ENCODE measurements at places on chromosomes 1 and 21.

GRCh38 chr1:202976633-202977032 lies 9.6 kb upstream of the CYB5R1 start:
- DNase-seq: peak; percentile 66

GRCh38 chr1:79151006-79151796 lies 144.7 kb upstream of the ADGRL4 start:
- no peak for DNase-seq

- DNase-seq: no peak
These were observed 367.1 kb upstream of the ADGRL2 start for GRCh38 chr1:81433676-81434075.

GRCh38 chr1:241336335-241336734 lies 20.7 kb downstream of the RGS7 start:
- DNase-seq: peak; percentile 15

DNA sequence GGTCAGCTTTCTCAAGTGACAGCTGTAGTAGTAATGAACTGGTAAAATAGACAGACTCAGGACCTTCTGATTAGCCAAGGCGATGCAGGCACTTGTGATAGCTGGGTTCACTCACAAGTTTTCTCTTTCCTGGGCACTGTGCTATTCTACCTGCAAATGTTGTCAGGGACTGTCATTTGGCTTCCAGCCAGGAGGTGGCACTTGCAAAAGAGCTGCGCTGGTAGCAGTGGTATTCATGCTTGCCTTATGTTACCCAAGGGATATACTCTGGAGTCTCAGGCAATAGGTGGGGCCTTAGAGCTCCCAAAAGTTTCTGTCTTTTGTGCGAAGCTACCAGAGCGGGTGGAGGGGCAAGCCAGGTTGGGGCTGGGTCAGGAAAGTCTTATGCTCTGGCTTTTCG lies 23.5 kb downstream of the IFI44 start:
- no peak for DNase-seq

GRCh38 chr1:208158640-208159554 lies 85.3 kb downstream of the PLXNA2 start:
- no peak for DNase-seq

GRCh38 chr1:223802032-223802431 lies 43.7 kb downstream of the TP53BP2 start:
- no peak for DNase-seq

DNA sequence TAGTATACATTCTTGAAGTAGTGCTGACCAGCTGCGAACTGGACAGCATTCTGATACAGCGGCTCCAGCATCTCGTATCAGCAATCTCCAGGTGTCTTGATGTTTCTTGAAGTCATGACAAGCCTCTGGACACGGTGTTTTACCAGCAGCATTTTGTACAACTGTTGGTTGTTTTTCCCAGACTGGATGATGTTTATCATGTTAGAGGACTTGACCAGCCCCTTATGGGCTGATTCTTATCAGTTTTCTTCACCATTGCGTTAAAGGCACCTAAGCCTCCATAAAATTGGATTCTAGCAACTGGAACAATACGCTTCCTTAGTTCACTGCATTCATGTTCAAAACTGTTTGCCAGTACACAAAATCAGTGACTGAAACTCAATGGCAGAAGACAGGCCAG lies 29.1 kb downstream of the CACHD1 start:
- no peak for DNase-seq

GRCh38 chr1:210709701-210710100 lies 381.0 kb downstream of the HHAT start:
- no peak for DNase-seq

GRCh38 chr1:157119008-157119407 lies 19.2 kb downstream of the ETV3 start:
- DNase-seq: no peak

- DNase-seq: no peak
These were observed 18.5 kb downstream of the DONSON start for GRCh38 chr21:33569991-33570390.

GRCh38 chr1:66589326-66589725 lies 55.4 kb downstream of the SGIP1 start:
- no peak for DNase-seq

- no peak for DNase-seq
These were observed 157.0 kb downstream of the RERE start for GRCh38 chr1:8660411-8660828.

GRCh38 chr1:162564762-162565218 lies 3.3 kb downstream of the UAP1 start:
- DNase-seq: no peak

- DNase-seq: no peak
These were observed 113.4 kb downstream of the DISP1 start for GRCh38 chr1:222928212-222928611.

DNA sequence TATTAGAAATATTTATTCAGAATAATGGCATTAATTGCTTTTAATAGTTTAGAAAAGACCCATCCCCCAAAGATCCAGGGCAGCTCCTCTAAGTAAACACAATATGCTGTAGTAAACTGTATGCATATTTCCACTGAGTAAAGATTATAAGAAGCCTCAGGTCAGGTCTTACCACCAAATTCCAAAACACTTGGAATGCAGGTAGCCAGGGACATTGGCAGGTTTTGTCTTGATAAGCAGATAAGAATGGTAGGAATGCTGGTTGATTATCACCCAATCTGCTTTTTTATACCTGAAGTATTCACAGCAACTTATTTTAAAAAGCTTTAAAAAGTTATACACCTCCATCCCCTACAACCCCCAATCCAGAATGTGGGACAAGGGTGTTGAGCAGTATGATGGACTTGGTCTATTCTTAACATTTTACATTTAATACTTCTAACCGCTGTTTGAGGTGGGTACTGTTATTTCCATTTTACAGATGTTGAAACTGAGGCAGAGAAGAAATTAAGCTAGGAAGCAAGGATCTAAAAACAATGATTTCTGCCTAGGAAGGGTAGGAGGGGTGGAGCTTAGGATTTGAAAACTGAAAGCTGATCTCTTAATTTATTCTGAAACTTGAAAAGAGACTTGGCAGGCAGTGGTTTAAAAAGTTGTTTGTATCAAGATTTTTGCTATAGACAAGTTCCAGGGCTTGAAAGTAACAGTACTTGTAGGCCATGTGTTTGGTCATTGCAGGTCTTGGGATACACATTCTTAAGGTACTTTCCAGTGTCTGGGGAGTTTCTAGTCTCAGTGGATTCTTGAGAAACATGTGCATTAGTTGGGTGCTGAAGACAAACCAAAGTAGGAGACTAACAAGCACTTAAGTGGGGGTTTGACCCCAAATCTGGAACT lies 15.6 kb upstream of the THEM4 start:
- DNase-seq: no peak

DNA sequence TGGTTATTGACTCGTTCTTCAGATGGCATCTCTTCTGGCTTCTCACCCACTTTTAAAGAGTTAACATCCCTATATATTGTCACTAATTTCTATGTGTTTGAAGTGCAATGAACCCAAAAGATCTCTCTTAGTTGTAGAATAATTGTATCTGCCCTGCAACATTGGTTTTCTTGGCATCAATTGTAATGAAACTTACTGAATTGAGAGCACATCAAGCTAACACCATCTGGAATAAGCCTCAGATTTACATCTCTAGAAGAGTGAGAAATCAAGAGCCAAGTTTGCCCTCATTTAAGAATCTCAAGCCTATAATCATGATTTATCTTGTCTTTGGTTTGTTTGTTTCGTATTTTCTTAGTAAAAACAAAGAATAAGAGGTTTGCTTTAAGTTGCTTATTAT lies 372.6 kb upstream of the LRRC7 start:
- no peak for DNase-seq

DNA sequence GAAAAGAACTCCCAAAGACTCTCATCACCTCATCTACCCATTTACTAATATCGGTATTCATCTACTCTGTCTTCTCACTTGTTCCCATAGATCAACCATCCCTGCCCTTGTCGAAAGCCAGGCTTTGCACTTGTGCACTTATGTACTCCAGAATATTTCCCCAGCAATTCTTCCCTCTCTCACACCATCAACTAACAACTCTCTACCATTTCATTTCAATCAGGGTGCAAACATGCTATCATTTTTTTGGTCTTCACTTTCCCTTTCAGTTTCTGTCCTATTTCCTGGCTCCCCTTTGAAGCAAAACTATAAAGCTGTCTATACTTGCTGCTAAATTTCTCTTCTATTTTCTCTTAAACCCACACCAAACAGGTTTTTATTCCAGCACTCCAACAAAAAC lies 6.7 kb downstream of the C1orf105 start:
- DNase-seq: no peak

DNA sequence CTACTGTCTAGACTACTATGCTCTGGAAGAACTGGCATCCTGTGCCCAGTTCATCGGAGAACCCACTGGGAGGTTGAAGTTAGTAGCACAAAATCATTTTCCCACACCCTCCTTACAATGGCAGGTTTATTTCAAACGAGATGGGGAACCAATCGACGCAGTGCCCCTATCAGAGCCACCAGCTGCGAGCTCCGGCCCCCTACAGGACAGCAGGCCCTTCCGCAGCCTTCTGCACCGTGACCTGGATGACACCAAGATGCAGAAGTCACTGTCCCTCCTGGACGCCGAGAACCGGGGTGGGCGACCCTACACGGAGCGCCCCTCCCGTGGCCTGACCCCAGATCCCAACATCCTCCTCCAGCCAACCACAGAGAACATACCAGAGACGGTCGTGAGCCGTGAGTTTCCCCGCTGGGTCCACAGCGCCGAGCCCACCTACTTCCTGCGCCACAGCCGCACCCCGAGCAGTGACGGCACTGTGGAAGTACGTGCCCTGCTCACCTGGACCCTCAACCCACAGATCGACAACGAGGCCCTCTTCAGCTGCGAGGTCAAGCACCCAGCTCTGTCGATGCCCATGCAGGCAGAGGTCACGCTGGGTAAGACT lies 115.5 kb upstream of the KLHDC7A start:
- DNase-seq: no peak

DNA sequence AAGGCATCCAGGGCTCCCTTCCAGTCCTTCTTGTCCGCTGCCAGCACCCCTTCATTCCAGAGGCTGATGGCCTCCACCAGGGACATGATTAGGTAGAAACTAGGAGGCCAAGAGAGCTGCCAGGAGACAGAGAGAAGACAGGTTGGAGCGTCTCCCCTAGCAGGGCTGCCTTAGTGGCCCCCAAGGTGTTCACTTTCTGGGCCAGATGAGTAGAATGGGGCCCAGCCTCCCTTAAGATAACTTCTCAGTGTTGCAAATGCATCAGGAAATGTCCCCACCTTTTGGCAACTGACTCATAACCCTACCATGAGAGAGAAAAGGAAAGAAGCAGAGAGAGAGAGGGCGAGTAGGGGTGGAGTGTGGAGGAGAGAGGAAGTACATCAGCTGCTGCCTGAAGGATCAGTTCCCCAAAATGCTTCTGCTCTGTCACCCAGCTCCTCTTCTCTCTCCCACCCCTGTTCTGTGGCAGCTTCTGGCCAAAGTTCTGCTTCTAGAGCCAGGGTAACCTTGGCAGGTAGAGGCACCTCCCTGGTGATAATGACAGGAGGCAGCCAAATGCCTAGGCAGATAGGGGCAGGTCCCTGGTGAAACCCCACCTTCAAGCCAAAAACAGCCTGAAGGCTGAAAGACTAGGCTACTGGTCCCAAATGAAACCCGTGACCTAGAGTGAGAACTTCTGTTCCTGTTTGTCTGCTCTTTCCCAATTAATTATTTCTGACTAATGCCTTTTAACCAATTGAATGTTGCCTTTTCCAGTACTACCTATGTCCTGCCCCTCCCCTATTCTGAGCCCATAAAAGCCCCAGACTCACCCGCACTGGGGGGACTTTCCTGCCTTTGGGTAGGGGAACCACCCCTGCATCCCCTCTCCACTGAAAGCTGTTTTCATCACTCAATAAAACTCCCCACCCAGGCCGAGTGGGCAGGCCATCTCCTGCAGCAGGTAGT lies at the start of gene NCF2:
NCF2 (minus strand) TSS at position 216 of the 948 bp plus-strand sequence; CDS start at position 86, 130 bp downstream.
- peak; percentile 98 for DNase-seq

DNA sequence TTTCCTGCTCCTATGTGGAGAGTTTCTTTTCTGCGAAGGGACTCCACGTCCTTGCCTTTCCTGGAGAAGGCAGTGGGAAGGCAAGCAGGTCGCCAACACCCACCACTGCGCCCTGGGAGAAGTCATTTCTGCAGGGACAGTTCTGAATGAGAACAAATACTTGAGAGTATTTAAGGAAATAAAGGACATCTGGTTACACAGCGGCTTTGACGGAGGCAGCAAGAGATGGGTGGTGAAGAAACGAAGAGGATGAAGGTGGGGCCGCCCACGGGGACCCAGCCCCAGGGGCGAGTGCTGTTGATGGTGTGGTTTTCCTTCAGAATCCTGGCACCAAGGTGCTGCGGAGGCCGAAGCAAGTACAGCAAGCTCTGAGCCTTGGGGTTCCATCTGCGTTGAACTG lies 75.5 kb downstream of the PSMG1 start:
- no peak for DNase-seq

GRCh38 chr1:194917769-194918168 lies 1690.5 kb downstream of the KCNT2 start:
- DNase-seq: no peak

DNA sequence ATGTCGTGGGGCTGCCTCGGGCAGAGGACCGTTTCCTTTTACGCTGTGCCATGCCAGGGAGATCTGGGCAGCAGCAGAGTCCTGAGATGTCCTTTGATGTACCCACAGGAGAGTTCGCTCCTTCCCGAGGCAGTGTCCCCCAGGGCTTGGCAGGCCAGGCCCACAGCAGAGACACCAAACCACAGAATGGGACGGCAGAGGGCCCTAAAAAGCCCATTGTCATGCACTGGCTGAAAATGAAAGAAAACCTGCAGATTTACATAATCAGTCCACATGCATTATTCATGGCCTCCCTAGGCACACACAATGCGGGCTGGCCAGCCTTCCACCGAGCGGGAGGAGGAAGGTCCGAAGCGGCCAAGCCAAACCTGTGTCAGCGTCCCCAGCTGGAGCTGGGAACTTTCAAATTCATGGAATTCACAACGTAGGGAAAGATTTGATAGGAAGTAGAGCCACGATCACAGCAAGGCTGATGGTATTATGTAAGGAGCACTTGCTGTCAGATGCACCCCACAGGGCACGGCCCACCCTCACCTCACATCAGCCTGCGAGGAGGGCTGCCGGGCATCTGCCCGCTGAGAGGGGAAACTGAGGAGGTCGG lies 25.3 kb upstream of the EFHD2 start:
- DNase-seq: no peak

DNA sequence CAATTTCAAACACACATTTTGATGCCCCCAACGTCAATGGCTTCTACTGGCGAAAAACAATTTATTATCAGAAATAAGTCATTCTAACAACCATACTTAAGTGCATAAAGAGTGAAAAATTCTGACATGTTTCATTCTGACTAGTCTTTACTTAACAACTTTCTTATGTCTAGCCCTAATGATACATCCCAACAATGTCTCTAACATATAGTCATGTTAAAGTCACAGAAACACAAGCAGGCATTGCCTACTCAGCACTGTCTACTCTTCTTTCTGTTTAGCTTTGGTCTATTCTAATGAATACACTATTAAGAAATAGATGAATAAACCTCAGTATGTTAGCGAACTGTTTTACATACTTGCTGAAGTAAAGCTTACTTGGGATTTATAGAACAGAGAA lies 105.8 kb upstream of the DUSP10 start:
- no peak for DNase-seq

GRCh38 chr1:83318366-83318765 lies 680.6 kb downstream of the TTLL7 start:
- DNase-seq: no peak

All from AML-193 (cell line).